Stimulated activated CD4-positive, alpha-beta T cell treated with anti-CD3 and anti-CD28 coated beads, Interleukin-4, amount 100 ng/mL, for 48 hours (primary cell): ENCODE measurements at places on chromosomes 11 and 22.

DNA sequence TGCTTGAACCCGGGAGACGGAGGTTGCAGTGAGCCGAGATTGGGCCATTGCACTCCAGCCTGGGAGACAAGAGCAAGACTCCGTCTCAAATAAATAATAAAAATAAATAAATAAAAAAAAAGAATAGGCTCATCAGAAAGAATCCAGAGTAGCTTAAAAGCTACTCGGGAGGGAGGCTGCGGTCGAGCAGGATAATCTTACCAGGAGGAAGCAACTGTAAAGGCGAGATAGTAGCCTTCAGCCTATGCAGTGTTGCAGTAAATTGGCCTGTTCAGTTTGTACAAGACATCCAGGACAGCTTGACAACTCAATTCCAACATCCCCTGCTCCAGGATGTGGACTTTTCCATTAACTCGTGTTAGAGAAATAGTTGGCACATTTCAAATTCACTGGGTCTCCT, 1164.7 kb downstream of the LRRC4C start:
- DNase-seq, result no peak

DNA sequence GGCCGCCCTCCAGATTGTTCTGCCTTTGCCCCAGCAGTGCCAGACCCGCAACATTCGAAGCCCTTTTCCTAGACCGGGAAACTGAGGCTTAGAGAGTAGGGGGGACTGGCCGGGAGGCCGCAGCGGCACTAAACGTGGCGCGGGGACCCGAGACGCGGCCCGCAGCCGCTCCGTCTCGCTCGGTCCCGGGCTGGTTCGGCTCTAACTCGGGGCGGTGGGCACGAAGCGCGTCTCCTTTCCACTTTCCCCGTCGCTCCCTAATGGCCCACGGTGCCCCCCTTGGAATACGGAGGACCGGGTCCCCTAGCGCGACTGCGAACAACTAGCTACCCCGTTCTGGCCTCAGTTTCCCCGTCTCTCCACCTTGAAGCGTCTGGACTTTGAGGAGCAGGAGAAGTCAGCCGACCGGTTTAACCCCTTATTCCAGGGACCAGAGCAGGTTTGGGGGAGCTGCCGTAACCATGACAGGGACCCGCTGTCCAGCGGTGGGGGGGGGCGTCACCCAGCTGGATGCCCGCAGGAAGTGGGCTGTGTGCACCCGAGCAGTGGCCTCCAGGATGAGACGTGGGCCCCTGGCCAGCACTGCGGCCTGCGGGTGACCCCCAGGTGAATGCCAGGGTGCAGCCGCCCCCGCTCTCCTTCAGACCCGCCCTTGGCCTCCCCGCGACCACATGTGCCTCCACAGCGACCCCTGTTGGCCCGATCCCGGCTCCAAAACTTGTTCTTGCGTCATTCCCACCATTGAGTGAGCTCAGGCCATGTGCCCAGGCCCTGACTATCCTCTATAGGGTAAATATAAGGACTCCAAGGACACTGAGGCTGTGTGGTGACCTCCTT, 1.1 kb downstream of the CDC42EP1 start:
- DNase-seq, result peak; percentile 81

DNA sequence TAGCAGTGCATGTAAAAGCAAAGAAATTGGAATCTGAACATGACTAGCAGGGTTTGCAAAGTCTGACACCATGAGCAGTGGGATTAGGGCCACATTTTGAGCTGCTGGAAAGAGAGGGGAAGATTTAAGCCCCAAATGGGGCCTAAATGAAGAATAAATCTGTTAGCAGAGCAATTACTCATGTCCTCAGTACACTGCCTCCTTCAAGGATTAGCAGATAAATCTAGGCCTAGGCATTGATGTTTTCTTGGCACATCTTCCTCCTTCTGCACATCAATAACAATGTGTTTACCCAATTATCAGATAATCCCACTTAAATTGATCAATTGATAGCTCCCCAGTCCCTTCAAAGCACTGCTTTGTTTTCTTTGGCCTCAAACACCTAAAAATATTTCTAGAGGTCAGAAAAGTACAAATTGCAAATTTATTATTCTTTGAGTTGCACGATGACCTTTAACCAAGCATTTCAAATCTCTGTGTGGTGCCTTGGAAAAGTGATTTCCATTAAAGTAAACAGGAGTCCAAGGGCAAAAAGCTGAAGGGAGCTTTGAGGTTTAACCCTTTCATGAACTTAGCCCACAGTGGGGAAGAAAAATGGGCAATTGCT, 514.7 kb upstream of the CHORDC1 start:
- no peak for DNase-seq

DNA sequence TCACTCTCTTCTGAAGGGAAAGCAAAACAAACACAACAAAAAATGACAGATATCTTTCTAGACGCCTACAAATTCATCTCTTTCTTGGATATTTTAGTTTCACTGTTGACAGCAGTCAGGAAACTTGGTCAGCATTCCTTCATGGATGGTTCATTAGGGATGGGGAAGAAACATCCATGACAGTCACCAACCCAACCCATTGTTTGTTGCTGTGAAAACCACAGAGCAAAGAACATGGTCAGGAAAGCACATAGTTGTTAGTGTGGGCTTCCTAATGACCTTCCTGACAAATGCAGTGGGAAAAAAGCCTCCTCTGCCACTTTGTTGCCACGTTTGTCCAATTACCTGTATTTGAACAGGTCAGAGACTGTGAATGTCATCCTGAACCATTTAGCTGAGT, 139.8 kb upstream of the SNX19 start:
- no peak for DNase-seq

DNA sequence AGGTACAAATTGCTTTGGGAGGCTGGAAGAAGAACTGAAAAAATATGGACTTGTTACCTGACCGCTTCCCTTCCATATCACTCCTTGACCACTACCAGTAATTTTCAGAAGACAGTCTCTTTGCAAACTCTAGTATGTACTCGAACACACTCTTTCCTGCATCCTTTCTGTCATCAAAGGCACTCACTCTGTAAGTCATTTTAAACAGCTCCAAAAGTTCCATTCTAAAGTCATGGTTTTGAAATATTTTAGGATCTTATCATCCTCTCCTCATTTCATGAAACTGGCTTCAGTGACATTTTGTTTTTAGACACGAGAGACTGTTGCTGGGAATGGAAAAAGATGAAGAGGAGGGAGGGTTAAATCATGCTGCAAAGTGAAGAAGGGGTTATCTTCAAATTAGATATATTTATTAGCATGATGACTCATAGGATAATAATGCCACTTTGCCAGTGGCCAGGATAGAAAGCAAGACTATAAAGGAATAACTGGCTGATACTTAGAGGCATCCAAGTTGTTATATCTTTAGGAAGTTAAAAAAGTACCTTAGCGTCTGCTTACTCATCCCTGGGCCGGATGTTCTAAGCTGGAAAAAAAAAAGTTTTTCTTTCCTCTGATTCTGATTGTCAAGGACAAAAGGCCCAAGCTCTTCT, 549.3 kb downstream of the METTL15 start:
- no peak for DNase-seq
